ENCODE measurements at places on chromosomes 16 and 17.

GRCh38 chr16:69481901-69482341 lies 57.5 kb downstream of the CYB5B start:
- DNase-seq = no peak

DNA sequence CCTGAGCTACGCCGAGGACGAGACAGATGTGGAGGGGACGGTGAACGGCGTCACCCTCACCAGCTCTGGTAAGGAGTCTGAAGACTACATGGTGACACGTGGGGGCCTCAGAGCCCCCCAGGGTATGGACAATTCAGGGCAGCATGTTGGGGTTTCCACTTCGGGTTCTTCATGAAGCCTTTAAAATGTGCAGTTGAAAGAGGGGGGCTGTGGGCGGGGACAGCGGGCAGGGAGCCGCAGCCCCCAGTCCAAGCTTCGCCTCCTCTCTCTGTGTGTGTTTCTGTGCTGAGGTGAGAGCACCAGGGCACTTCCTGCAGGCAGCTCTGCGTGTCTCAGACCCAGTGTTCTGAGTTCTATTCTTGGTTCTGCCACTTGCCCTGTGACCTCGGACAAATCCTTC lies 24.0 kb downstream of the NMRAL1 start:
- no peak for DNase-seq

GRCh38 chr17:1648963-1649843 lies 463 bp downstream of the RILP start:
- peak; percentile 87 for DNase-seq

DNA sequence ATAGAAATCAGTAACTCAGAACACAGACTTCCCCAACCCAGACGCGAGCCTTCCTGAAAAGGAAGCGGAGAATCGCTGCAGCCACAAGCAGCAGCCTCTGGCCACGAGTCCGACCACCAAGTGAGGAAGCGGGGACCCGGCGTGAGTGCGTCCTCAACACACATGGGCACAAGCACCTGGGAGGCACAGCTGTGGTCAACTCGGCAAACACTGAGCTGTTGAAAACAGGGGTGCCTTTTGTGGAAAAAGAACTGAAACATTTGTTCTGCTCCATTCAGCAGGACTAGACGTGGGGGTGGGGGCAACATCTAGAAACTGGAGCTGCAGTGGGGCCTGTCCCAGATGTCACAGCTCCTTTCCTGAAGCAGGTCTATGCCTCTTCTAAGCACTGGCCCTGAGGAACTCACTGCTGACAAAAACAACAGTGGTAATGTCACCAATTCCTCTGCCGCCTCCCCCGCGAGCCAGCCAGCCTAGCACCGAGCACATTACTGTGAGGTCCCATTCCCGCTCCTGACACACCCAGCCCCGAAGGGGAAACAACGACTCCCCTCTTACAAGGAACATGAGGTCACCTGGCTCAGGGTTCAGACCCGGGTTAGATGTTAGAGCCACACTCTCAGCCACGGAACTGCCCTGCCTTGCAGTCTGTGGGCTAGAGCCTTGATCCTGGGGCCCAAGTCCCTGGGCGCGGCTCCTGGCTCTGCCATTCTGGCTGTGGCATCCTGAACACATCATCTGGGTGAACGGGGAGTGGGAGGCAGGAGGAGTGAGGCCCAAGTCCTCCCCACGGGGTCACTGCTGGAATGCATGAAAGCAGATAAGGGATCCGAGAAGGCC lies 29.0 kb downstream of the KDM8 start:
- no peak for DNase-seq
